ENCODE measurements at places on chromosomes 2 and 18.

DNA sequence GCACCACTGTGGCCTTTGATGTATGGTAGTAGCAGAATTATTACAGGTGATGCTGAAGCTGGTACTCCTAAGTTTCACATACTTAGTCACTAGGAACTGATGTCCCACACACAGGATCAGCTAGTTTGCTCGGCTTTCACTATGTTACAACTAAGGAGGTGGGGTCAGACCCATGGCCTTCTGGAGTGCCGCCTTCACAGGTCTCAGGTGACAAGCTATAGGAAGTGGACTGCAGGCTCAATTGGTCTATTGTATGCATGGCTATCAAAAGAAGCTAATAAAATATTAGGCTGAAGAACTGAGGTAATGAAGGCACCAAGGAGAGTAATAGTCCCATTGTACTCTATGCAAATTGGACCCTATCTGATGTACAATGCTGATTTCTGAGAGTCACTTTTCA is 170.6 kb downstream of the DLGAP1 start:
- no peaks in the 10 kb centered on the region for H3K27me3 ChIP-seq
- H3K4me3 ChIP-seq = no peak overlapping the region
- H3K36me3 ChIP-seq = no peaks in the 10 kb centered on the region

DNA sequence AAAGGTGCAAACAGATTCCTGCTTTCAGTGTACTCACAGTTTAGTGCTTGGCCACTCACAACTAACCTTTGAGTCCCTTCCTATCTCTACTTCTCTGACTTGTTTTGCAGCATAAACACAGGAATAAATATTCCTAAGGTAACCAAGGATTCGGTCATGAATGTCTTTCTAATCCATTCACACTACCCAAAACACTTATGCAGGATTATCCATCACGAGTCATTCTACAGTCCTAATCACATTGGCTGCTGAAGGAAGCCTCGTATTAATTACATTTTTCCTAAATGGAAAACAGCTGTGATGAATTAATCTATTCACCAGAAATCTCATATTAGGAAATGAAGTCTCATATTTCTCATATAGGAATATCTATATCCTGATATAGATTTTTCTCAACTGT is 16.3 kb downstream of the RDH14 start:
- DNase-seq = no peak
- H3K27ac ChIP-seq = no peak overlapping the region
- H3K27me3 ChIP-seq = no peaks in the 10 kb centered on the region

DNA sequence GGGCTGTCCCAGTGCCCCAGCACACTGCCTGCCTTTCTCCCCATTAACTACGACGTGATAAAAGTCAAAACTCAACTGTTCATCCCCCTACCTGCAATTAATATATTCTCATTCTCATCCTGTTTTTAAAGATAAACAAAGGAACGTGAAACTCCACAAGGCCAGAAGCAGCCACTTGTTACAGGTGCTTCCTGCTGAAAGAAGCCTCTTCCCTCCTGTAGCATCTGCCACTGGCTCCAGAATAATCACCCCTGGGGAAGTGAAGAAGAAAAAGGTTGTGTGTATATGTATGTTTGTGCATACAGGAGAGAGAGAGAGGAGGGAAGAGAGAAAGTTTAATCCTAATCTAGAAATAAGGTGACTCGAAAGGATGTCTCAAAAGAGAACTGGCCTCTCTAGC is 27.1 kb downstream of the KIAA2012 start:
- DNase-seq = no peak
- no peaks in the 10 kb centered on the region for H3K27me3 ChIP-seq
- H3K4me1 ChIP-seq = no peaks in the 10 kb centered on the region
- no peak overlapping the region for H3K27ac ChIP-seq

- H3K4me3 ChIP-seq = no peak overlapping the region
- H3K27me3 ChIP-seq = no peaks in the 10 kb centered on the region
- no peaks in the 10 kb centered on the region for H3K4me1 ChIP-seq
- no peak for DNase-seq
- no peaks in the 10 kb centered on the region for H3K36me3 ChIP-seq
These were observed 1131.6 kb upstream of the TMEFF2 start for GRCh38 chr2:193326296-193326695.

DNA sequence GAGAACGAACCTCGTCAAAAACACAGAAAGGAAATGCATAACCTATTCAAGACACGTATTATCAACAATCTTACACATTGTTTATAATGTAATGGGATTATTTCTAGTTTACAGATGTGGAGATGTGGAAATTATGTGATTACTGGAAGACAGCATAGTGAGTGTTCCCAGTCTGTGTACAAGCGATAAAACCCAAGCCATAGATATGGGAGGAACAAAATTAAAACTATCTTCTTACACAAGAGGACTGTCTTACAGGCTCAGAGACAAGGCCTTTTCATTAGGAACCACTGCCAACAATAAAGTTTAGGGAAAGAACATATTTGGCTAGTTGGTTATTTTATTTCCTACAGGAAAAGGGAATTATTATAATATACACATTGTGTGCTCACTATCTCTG is 20.3 kb downstream of the COBLL1 start:
- H3K4me3 ChIP-seq = no peak overlapping the region
- no peak for DNase-seq
- peaks cover 6% of the 10 kb centered on the region for H3K4me1 ChIP-seq
- H3K27ac ChIP-seq = peak overlapping the region; percentile 5
- H3K36me3 ChIP-seq = no peaks in the 10 kb centered on the region

DNA sequence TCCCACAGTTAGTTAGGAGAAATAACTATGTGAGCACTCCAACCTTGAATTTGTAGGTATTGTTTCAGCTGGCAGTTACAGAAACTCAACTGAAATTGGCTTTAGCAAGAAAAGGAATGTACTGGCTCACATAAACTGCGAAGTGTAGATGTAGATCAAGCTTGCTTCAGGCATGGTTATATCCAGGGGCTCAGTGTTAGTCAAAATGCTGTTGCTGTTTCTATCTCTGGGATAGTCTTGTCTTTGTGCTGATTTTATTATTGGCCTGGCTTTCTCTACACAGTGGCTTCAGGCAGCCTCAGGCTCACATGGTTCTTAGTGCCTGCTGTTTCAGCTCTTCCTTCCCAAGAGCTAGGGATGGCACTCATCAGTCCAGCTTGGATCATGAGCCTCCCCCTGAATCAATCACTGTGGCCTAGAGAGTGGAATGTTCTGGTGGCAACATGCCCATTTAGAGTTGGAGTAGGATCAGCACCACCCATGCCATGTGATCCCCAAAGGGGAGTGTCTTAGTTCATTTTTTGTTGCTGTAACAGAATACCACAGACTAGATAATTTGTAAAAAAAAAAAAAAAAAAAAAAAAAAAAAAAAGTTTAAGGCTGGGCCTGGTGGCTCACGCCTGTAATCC is 69.1 kb upstream of the FOXI3 start:
- no peaks in the 10 kb centered on the region for H3K27me3 ChIP-seq
- H3K36me3 ChIP-seq = no peaks in the 10 kb centered on the region
- H3K27ac ChIP-seq = no peak overlapping the region
- H3K4me1 ChIP-seq = no peaks in the 10 kb centered on the region
- H3K4me3 ChIP-seq = no peak overlapping the region
